NCI-H187 (cell line): ENCODE measurements at places on chromosomes 16 and 17.

DNA sequence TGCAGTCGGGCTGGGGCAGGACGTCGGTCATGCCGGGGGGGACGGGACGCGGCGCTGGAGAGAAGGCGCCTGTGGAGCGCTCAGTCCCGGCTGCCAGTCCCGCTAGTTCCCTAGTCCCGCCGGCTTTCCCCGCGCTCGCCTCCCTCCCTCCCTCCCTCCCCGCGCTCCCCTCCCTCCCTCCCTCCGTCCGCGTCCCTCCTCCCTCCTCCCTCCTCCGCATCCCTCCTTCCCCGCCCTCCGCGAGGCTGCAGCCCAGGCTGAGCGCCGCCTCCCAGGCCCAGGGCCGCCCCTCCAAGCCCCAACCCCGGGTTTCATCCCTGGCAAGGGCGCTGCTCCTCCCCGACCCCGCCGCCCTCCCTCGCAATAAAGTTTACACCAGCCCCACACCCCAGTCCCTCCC lies 34.8 kb downstream of the TIMM22 start:
- DNase-seq, result no peak

- DNase-seq, result no peak
Observed at GRCh38 chr16:998211-998610, 16.6 kb downstream of the SOX8 start.

GRCh38 chr17:57020208-57020607 lies 42.3 kb downstream of the SCPEP1 start:
- no peak for DNase-seq

DNA sequence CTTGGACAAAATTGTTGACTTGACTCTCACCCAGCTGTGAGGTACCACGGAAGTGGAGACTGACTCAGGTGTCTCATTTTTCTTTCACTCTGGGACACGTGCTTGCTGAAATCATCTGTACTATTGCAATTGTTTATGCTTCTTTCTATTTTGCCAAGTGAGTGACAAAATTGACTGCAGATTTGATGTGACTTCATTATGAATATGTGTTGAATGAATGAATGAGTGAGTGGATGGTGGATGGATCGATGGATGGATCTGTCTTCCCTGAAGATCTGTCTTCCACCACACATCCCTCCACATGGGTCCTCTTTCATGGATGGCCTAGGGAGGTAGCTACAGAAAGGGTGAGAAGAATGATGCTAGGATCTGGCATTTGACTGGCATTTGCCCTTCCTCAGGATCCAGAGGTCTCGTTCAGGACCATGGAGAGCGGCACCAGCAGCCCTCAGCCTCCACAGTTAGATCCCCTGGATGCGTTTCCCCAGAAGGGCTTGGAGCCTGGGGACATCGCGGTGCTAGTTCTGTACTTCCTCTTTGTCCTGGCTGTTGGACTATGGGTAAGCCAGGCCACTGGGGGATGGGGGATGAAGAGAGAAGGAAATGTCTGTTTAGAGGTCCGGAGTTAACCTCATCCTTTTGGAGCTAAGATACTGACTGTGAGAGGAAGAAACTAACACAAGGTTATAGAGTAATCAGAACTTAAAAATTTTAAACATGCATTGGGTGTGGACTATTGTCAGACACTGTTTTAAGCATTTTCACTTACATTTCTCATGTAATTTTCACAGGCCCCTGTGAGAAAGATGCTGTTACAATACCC lies 12.7 kb downstream of the SLC5A11 start:
- DNase-seq, result no peak

DNA sequence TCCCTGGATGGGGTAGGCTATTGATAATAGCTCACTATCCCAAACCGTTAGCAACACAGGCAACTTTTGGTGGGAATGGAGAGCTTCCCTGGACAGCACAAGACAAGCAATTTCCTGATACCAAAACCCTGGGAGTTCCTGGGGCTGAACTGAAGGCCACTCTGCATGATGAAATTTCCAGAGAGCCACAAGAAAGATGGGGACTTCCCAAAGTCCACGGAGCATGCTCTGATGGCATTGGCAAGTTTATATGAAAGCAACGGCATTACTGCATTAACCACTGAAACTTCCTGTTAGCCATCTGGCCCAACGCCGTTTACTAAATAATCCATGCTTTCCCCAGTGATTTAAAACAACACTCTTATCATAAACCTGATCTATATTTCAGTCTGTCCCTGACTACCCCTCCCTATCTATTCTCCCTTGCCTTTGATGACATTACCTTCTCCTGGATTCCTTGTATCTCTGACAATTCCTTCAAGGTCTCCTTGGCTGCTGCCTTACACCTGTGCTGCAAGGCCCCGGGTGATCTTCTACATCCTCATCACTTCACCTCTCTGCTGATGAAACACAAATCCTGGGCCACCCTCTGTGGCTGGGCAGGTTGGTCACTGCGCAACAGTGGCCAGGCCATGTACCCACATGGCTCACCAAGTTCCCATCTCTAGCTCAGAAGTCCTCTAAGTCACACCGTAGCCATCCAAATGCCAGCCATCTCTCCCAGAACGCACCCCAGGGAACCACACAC lies 108.5 kb upstream of the RCVRN start:
- no peak for DNase-seq
